ENCODE measurements at places on chromosomes 5 and 9.

DNA sequence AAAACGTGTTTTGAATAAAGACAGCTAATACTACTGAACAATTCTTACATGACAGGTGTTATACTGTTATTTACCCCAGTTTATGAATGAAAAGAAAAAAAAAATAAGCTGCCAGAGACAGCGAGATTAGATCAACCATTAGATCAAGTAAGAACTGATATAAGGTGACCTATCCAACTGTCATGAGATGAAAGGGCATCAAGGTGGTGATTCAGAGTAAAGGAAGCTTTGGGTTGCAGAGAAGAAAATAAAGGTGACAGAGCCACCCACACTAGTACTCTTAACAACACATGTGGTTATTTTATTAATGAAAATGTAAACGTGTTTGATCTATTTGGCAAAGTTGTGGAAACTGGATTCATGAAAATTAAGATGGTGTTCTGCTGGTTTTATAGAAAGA lies 435.2 kb downstream of the GABRG2 start:
- DNase-seq = no peak

GRCh38 chr9:124146031-124146561 lies 111.7 kb upstream of the NEK6 start:
- DNase-seq = no peak

- DNase-seq = no peak
Measured at GRCh38 chr5:107517185-107518033, 153.3 kb downstream of the EFNA5 start.

GRCh38 chr9:137642118-137642601 lies 23.4 kb downstream of the EHMT1 start:
- DNase-seq = no peak

Measured in central memory CD8-positive, alpha-beta T cell (primary cell).